ENCODE measurements at places on chromosomes 6 and 20.

GRCh38 chr6:99165838-99166237 lies 183.6 kb downstream of the FAXC start:
- DNase-seq = no peak

GRCh38 chr6:143696664-143697000 lies 18.9 kb downstream of the PHACTR2 start:
- no peak for DNase-seq

DNA sequence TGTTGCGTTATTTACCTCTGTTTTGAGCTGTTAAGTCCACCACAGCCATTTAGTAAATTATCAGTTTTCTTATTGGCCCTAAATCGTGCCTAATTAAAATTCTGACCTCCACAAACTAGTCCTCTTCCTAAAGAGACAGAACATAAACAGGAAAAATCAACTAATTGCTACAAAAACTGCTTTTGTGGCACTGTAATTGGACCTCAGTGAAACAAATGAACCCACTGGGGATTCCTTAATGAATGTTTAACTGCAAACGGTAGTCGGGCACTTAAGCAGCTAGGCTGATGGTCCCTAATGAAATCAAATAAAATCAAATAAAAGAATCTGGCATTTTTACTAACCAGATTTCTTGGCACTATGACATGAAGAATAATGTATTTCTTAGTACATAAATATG lies 513.4 kb upstream of the SLC35B3 start:
- DNase-seq = no peak

- no peak for DNase-seq
Observed at GRCh38 chr6:14466278-14466677, 348.7 kb downstream of the CD83 start.

- no peak for DNase-seq
Observed at GRCh38 chr20:48015141-48015910, 230.0 kb upstream of the SULF2 start.

All from activated CD4-positive, CD25-positive, alpha-beta regulatory T cell (primary cell).